Hippocampal formation (tissue), 2 donors: ENCODE measurements at places on chromosomes 1 and 21.

DNA sequence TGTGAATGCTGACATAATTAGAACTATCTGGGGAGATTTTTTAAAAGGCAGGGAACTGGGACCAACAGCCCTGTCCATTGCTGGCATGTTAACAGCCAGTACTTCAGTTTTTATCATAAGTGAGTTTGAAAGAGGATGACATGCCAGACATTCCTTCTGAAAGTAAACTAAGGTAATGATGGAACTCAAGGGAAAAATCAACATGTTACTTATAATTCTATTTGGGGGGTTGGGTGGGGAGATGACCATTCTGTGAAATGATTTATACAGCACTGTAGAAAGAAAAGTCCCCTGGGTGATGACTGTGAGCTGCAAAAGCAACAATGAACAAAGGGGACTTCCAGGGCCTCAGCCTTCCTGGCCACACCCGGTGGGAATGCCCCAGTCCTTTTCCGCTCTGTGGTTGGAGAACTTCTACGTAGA lies 5.4 kb upstream of the LAMC2 start:
- DNase-seq = no peak

GRCh38 chr1:48738356-48738755 lies 38.3 kb downstream of the BEND5 start:
- no peak for DNase-seq

GRCh38 chr1:3454811-3455618 lies 550 bp downstream of the ARHGEF16 start:
- no peak for DNase-seq

- DNase-seq = no peak
Measured at GRCh38 chr21:38280454-38280853, 23.7 kb downstream of the KCNJ15 start.

DNA sequence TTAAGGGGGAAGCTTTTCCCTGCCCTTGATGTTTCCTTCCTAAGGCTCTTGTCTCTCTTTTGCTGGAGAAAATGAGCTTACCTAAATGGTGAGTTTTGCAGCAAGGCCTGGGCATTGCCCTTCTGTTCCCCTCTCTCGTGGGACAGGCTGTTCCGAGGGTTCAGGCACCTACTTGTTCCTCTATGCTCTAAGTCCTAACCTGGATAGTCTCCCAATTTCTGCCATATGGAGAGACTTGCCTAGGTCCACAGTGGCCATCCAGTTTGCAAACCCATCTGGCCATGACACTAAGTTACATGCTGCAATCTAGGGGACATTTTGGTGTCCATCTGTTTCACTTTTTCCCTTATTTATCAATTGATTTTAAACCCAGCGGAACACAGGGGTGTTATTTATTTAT lies 192.0 kb upstream of the KIAA0040 start:
- DNase-seq = no peak

DNA sequence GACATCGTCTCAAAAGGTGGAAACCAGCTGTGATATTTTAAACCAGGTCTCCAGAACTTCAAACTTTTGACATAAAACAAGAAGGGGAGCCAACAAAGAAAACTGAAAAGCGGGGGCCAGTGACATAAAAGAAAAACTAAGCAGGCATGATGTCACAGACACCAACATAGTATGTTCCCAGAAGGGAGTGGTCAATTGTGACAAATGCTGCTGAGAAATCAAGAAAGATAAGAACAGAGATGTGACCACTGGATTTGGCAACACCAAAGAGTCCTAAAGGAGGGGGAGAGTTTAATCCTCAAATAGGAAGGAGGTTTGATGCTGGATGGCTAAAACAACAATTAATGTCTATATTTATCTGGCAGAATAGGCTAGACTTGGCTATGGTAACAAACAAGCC lies 2.3 kb upstream of the RNF19B start:
- no peak for DNase-seq

- DNase-seq = no peak
Measured at GRCh38 chr1:154501423-154502065, 475 bp upstream of the TDRD10 start.

DNA sequence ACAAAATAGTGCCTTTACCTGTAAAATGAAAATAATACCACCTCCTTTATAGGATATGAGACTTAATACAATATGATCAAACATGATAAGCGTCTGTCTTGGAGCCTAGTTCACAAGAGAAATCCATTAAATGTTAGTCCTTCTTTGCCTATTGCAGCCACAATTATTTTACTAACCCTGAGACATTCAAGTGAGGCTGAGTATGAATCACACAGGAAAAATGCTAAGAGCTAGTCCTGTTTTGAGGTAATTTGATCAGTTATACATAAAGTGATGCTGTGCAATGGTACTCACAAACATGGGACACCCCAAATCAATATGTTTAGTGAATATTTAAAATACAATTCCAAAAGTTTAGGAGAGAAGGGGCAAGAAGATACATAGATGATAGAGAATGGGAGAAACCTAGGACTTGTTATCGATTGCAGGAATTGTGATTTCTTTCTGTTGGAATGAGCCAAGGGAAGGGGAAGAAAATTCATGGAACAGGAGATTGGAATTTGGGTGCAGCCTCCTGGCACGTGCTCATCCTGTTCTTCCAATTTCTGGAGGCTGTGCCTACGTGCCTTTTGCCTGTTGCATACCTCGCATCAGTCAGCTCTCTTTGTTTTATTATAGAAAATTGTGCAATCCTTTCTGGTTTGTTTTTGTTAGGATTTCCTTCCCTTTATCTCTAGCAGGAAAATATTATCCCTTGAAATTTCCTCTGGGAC lies 39.9 kb upstream of the BACH1 start:
- DNase-seq = no peak

GRCh38 chr1:206679738-206680211 lies 4.9 kb upstream of the MAPKAPK2 start:
- DNase-seq = no peak

DNA sequence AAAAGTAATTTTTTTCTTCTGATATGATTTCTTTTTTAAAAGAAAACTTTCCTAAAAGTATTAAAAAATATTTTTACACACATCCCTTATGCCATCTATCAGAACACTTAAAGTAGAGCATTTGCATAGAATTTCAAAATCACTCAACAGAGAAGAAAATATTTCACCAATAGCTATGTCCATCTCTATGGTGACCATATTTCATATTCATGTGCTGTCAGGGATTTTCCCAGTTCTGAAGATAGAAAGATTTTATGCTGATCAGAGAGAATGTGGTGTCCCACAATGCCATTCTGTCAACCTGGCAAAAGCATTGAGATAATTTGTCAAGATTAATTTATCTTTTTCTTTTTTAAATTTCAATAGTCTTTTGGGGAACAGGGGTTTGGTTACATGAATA lies 87.0 kb downstream of the C4BPA start:
- DNase-seq = no peak

DNA sequence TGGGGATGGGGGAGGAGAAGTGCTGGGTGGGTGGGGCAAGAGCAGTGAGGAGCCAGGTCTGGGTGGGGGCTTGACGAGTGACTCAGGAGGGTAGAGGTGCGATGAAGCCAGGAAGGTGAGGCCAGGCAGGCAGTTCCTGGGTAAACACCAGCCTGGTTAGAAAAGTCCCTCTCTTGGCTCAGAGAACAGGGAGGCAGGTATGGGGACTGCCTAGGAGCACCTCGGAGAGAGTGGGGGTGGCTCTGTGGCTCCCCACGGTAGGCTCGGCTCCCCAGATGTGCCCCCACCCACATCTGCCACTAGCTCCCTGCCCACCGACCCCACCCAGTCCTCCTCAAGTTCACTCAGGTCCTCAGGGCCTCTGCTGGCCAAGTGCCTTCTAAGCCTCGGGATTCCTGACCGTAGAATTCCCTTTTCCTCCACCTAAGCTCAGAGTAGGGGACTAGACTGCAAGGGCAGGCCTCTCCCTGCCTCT lies 1.2 kb downstream of the HSPG2 start:
- DNase-seq = no peak

DNA sequence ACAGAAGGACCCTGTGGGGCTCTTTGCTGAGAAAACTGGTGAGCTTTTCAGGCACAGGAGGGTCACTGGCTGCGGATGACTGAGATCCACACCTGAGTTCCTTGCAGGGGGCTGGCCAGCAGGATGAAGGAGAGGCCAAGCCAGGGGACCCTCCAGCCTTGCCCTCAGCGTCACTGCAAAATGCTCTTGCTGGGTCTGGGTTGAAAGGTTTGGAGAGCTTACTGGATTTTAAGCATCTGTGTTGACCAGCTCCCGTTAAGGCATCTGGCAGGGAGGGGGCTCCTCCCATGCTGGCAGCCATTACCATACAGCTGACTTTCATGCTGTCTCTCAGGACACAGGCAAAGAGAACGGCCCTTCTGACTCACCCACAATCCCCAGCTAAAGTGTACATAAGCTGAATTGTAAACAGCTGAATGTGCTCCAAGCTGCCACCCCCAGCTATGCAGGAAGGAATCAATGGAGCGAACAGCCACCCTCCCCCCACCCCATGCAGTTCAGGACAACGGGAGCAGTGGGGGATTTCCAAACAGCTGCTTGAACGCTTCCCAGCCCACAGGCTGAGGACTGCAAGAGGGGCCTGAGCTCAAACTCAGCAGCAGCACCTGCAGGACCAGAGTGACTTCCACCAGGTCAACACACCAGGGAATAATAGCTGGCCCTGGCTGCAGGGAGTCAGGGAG lies 21.3 kb upstream of the A3GALT2 start:
- DNase-seq = peak; percentile 75

DNA sequence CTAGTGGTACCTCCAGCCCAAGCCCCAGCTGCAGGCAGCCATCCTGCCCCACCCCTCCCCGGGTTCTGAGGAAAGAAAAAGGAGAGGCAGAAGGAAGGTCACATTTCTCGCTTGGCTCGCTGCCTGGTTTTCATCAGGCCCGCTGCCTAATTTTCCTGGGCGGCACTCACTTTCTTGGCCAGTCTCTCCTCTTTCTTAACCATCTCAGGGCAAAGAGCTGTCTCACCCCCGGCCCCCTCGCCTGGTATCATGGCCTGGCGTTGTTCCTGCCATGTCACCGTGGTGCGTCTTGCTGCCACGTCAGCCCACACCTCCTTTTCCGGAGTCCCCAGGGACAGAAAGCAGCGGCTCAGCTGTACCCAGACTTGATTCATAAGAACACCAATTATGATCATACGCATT lies 26.6 kb upstream of the CASZ1 start:
- peak; percentile 14 for DNase-seq

GRCh38 chr1:52028328-52028727 lies 5.3 kb downstream of the KTI12 start:
- DNase-seq = no peak

GRCh38 chr1:94851571-94851970 lies 31.4 kb downstream of the SLC44A3 start:
- DNase-seq = no peak

DNA sequence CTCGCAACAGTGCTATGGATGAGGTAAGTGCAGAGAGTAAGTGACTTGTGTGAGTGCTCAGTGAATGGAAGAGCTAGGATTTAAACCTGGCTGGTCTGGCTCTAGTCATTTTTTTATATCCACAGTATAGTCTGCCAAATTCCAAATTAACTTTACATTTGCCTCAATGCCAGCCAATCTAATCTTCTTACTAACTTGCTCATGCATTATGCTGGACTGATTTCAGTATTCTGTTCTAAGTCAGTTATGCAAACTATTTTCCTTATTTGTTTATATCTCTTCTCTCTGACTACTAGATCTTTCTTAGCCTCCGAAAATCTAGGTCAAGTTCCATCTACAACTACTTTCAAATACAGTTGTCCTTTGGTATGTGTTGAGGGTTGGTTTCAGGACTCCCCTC lies 133.3 kb downstream of the XPR1 start:
- no peak for DNase-seq

DNA sequence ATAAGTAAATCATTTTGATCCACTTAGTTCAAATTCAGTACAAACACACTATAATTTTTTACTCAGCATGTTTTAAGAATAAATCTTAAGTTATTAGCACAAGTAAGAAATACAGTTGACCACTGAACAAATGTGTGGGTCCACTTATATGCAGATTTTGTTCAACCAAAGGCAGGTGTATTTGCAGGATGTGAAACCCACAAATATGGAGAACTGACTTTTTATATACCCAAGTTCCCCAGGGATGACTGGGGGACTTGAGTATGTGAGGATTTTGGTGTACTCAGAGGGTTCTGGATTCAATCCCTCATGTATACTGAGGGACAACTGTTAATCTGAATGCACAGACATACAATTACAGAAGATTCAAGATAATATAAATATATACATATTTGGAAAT lies 25.7 kb upstream of the ERICH3 start:
- DNase-seq = no peak

DNA sequence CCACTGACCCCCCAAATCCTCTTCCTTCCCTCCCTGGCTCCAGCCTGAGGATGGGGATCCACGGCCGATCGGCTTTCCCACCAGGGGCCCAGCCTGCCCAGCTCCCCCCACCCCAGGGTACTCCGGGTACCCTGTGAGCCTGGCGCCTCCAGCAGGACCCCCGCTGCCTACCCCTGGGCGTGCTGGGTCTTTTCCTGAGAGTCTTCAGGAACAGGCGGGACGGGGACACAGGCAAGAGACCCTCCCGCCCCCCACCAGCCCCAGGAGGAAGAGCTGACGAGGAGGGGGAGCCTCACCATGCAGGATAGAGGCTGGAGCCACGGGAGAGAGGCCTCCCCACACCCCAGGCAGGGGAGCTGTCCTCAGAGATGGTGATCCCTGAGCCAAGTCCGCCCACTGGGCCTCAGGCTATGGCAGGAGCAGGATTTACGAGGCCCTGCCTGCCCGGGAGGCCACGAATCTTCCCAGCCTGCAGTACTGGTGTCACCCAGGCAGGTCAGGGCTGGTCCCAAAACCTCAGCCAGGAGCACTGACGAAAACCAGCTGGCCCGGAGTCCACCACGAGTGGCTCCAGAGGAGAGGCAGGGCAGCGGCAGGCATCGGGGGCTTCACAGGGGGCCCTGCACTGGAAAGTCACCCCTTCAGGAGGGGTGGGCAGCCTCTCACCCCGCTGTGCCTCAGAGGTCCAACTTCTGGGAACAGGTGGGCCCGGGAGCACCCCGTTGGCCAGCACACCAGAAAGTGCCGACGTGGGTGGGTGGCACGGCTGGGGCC lies 58.0 kb downstream of the MEGF6 start:
- DNase-seq = no peak

DNA sequence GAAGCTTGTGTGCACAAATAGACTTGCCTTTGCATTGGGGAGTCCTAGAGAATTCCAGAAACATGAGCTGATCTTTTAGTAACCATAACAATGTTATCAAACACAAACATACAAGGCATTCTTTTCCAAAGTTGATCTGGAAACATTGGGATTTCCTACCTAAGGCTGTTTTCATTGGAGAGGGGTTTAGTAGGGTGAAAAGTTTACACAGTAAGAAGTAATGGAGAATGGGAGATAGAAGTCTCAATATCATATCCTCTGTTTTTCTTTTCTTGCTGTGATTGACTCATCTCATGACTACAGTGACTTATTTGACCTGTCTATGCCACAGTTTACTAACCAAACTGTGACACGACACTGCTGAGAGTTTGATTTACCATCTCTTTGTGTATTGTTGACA lies 65.6 kb upstream of the PLA2G4A start:
- DNase-seq = no peak
